ENCODE measurements at places on chromosomes 2 and 18.

GRCh38 chr2:143954186-143954585 lies 565.7 kb downstream of the ZEB2 start:
- no peak for DNase-seq

- DNase-seq = no peak
Observed at GRCh38 chr2:224722770-224723169, 6.6 kb upstream of the CCDC195 start.

- DNase-seq = no peak
Observed at GRCh38 chr18:32177530-32177929, 12.3 kb upstream of the MEP1B start.

GRCh38 chr2:26519396-26520147 lies 41.6 kb upstream of the OTOF start:
- DNase-seq = peak; percentile 94

- DNase-seq = peak; percentile 44
Observed at GRCh38 chr2:123913143-123913735, 111.8 kb upstream of the CNTNAP5 start.

- DNase-seq = no peak
Observed at GRCh38 chr2:119629323-119629825, 49.6 kb upstream of the TMEM177 start.

- DNase-seq = no peak
Observed at GRCh38 chr2:117833911-117834310, 19.4 kb downstream of the DDX18 start.

GRCh38 chr2:197657562-197657961 lies 17.8 kb downstream of the RFTN2 start:
- DNase-seq = no peak

- DNase-seq = no peak
Observed at GRCh38 chr18:66048406-66048805, 297.6 kb downstream of the CDH7 start.

DNA sequence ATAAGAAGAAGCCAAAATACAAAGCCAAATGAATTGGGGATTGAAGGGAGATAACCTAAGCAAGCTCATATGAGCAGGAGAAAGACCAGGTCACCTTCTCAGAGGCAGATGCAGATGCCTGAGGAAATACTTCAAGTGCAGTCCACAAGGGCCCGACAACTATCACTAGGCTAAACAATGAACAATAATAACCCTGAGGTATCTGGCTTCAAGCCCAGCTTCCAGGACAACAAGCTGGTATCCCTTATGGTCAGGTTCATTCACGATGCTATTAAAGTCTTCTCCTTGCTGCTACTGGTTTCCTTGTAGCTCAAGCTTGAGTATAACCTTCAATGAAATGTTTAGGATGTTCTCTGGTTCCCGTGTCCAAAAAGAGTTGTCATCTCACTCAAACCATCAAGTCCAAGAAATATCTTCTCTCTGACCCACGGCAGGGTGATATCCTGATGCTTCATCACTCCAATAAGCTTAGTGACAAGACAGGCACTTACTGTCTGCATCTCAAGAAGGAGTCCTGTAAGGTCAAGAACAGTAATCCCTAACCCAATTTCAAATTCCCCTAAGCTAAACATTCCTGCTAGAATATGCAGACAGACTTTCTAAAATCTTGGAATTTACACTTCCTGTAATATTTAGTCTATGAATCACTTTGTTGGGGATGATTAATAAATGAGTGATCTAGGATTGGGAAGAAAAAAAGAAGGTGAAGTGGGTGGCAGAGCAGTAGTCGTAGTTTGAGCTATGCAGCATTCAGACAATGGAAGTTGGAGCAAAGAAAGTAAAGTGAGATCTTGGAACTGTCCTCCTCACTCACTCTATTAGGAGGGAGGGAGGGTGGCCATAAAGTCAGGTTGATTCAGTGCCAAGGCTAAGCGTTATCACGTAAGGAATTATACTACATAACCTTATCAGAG lies 33.1 kb downstream of the CHN1 start:
- DNase-seq = no peak

- no peak for DNase-seq
Observed at GRCh38 chr2:42008241-42008921, 39.4 kb upstream of the PKDCC start.

GRCh38 chr2:238949710-238950345 lies 101.9 kb downstream of the TWIST2 start:
- no peak for DNase-seq
